ENCODE measurements at places on chromosomes 1 and 21.

- DNase-seq: peak; percentile 86
These were observed at the start of gene SMPDL3B for GRCh38 chr1:27934818-27935549. TSS of gene SMPDL3B (plus strand) at chr1:27935000. CDS start at chr1:27935184, 184 bp downstream.

DNA sequence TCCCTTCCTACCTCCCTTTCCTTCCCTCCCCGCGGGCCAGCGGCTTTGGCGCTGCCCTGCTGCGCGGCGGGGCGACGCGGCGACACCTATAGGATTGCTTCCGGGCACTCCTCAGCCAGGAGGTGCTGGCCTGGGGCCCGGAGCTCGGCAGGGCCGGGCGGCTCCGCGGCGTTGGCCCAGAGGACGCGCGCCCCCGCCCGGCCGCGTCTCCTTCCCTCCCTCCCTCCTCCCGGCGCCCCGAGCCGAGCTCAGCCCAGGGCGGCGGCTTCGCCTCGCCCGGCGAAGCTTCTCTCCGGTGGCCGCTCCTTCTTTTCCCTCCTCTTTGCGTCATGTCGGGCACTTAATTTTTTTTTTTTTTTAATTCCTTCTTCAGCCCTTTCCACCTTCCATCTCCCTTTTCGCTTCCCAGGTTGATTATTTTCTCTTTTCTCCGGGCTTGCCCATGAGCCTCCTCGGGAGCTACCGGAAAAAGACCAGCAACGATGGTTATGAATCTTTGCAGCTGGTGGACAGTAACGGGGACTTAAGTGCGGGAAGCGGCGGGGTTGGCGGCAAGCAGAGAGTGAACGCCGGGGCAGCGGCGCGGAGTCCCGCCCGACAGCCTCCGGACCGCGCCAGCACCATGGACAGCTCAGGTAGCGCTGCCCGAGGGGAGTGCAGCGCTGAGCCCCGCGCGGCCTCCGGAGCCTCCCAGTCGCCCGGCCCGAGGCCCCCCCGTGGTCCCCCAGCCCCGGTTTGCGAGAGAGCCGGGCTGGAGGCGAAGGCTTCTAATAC is at the start of gene DNAJC6:
DNAJC6 (plus strand) TSS at position 240 of the 774 bp plus-strand sequence; CDS start at position 443, 203 bp downstream.
- peak; percentile 59 for DNase-seq

- no peak for DNase-seq
These were observed 10.2 kb upstream of the METTL18 start for GRCh38 chr1:169804941-169805340.

GRCh38 chr1:10046356-10047085 is 13.8 kb downstream of the UBE4B start:
- DNase-seq: no peak

DNA sequence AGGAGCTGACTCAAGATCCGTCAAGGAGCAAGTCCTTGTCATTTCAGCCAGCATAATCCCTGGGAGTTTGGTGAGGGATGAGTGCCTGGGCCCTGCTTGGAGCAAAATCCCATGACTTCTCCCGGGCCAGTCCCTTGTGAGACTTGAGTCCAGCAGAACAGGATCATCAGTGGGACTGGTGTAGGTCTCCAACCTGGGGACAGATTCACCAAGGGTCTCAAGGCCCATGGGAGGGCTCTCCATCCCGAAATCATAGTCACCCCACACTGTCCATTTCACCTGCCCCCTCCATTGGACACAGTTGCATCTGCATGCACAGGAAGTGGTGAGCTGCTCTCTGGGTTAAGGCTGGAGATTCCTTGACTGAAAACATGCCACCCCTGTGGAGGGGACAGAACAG is 178.2 kb downstream of the FOXD2 start:
- DNase-seq: no peak

DNA sequence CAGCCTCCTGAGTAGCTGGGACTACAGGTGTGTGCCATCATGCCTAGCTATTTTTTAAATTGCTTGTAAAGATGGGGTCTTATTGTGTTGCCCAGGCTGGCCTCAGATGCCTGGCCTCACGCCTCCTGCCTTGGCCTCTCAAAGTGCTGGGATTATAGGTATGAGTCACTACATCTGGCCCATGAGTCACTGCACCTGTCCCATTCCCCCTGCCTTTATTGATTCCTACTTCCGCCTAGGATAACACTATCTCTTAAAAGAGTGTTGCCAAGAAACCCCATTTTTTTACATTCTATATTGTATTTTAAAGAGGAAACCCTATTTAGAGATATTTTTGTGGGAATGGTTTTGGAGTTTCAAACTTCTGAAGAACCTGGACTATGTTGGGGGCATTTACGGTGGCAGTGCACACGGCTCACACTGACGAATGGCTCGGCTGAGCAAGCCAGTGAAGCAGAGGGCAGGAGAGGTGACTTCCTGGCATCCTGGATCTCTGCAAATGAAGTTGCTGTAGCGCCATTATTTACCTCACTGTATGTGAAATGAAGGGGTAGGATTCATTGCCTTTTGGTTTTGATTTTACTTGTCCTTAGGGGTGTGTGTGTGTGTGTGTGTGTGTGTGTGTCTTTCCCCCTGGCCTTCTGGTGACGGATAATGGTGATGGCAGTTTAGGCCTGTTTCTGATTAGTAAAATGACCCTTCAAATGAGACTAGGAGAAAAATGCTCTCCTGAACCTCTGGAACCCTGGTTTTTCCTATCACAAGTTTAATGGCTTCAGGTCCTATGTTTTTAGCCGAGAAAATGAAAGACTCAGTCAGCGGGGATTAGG is 22.5 kb downstream of the KIF26B start:
- no peak for DNase-seq

Data from iPS DF 19.7 (cell line).